ENCODE measurements at places on chromosomes 13 and 19.

DNA sequence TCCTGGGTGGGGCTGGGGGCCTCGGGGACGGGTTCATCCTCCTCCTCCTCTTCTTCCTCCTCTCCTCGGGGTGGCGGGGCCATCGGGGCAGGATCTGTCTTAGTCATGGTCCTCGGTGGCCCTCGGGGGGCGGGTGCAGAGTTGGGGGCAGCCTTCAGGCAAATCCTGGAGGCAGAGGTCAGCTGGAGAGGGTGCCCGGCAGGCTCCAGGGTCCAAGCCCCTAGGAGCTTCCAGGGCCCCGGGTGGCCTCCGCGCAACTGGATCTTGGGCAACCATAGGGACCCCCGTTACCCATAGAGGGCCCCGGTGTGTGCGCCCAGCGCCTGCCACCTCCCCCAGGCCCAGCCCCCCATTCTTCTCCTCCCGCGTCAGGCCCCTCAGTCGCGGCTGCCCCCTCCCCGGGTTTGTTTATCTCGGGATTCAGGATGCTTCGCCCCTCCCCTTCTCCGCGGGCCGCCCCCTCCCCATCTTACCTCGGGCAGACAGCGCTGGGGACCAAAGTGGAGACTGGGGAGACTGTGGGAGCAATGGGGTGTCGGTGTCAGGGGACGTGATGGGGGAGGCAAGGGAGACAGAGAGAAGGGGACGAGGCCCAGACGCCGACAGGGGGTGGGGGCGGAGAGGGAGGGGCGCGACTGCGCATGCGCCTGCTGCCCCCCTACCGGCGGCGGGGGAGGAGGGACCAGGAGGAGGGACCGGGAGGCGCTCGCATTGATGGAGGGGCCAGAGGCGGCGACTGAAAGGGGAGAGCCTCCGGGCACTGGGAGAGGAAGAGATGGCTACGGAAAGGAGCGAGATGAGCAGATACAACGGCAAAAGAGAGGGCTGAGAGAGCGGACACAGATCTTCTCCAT is at the start of gene CLIP3:
TSS of gene CLIP3 (minus strand) at position 623 of the 854 bp plus-strand sequence. CDS start at position 107, 516 bp downstream.
- DNase-seq = peak; percentile 71

DNA sequence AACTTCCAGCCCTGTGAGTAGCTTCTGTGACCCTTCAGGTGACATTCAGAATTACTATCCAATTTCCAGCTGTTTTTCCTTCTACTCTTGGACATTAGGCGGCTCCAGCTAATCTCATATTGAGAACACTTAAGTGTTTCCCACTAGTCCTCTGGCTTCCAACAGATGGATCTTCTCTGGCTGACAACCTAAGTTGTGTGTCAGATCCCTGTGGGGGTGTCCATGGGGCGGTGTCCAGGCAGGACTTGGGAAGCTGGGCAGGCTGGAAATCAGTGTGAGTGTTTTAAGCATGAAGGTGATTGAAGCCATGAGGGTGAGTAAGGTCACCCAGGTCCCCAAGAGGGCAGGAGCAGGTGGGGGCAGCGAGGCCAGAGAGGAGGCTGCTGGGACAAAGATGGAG is 10.1 kb downstream of the CNOT3 start:
- DNase-seq = no peak

- DNase-seq = no peak
Observed at GRCh38 chr19:29928831-29929230, 13.2 kb upstream of the URI1 start.

- DNase-seq = no peak
Observed at GRCh38 chr19:14368011-14368513, 13.2 kb upstream of the ADGRE5 start.

DNA sequence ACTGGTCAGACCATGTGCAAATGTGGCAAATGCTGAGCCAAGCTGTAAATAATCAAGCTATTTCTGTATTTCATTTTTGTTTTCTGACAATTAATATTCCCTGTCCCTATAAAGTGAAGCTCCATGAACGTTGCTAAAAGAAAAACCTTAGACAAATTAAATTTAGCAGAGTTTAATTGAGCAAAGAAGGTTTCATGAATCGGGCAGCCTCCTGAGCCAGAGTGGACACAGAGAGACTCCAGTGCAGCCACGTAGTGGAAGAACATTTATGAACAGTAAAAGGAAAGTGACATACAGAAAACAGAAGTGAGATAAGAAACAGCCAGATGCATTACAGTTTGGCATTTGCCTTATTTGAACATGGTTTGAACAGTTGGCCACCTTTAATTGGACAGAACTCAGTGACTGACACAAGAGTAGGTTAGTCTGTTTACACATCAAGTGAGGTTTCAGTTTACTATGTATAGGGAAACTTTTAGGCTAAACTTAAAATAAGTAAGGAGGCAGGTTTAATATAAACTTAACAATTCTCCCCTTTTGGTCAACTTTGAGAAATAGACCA is 69.7 kb downstream of the UFM1 start:
- no peak for DNase-seq

DNA sequence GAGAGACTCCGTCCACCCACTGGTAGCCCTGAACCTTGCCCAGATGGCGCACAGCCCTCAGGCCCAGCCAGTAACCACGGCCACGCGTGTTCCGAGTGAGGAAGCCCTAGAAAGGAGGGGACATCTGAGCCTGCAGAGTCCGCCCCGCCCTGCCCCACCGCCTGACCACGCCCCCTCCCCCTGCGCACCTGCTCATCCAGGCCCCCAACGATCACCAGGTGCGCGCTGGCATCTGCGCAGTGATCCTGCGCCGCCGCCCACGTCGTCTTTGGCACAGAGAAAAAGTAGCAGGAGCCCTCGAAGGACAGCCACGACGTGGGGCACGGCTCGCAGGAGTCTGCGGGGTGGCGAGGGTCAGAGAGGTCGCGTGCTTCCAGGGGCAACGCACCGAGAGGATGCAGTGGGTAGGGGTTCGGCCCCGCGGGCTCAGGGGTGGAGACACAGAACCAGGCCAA is 2.1 kb downstream of the CLEC4G start:
- DNase-seq = no peak

DNA sequence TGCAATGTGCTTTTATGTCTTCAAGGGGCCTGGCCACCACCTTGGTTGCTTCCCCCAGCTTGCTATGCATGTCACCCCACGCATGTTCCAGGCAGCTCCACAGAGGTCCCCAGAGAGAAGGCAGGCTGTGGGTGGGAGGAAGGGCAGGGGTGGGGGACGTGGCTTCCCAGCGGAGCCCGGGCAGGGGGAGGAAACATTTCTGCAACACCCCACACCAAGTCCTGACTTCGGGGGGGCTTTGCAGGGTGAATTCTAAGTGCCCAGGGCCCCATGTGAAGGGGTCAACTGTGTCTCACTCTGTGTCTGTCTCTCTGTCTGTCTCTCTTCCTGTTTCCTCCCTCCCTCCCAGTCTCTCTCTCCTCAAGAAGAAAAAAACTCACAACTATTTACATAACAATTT is 39.6 kb downstream of the LTBP4 start:
- DNase-seq = no peak

DNA sequence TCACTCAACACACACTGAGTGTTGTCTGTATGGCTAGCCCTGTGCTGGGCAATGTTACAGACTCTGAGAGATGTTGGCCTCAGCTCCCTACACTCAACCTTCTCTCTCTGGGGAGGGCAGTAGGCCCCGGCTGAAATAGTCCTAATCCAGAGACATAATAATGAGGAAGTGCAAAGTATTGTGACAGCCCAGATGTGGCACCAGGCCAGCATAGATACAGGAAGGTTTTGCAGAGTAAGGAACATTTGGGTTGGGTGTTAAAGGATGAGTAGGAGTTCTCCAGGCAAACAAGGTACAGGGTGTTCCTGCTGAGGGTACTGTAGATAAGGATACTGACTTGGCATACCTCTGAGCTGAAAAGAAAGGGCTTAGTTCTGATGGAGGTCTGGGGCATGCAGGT is 2.4 kb downstream of the LIN7B start:
- peak; percentile 52 for DNase-seq

DNA sequence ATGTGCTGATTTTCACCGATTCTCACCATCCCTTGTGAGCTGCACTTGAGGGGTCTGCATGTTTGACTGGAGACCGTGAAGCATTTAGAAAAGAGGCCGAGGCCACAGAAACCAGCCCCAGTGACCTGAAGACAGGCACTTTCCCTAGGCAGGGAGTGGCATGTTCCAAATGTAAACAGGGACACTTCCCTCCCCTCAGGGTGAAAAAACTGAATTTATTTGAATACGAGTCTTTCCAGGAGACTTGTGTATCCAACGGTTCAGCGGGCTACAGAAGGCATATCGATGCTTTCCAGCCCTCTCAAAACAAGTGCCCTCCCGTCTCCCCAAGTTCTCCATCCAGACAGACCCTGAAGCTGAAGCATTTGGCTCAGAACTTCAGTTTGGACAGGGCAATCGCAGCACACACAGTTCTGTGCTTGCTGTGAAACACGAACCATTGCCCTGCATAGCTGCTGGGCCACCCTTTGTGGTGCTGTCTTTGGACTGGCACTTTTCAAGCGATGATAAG is 106.1 kb downstream of the ZIC5 start:
- no peak for DNase-seq

- no peak for DNase-seq
Observed at GRCh38 chr19:54209058-54209810, 8.6 kb downstream of the RPS9 start.

GRCh38 chr19:43681821-43682220 is 11.9 kb upstream of the PLAUR start:
- DNase-seq = no peak

GRCh38 chr19:49468746-49469447 is 5.1 kb upstream of the FLT3LG start:
- DNase-seq = peak; percentile 91

- no peak for DNase-seq
Observed at GRCh38 chr13:99357941-99358340, 50.7 kb upstream of the GPR183 start.

DNA sequence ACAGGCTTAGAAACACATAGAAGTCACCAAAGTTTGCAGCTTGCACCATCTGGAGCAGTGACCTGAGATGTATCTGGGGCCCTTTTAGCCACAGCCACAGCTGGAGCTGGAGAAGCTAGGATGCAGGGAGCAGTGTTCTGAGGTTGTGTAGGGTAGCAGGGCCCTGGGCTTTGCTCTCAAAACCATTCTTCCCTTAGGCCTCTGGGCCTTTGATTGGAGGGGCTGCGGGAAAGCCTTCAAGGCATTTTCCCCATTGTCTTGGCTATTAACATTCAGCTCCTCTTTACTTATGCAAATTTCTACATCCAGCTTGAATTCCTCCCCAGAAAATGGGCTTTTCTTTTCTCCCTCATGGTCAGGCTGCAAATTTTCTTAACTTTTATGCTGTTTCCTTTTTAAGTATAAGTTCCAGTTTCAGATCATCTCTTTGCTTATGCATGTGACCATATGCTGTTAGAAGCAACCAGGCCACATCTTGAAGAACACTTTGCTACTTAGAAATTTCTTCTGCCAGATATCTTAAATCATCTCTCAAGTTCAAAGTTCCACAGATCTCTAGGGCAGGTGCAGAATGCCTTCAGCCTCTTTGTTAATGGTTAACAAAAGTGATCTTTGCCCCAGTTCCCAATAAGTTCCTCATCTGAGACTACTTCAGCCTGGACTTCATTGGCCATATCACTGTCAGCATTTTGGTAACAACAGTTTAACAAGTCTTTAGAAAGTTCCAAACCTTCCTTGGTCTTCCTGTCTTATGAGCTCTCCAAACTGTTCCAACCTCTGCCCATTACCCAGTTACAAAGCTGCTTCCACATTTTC is 48.5 kb downstream of the NBEA start:
- no peak for DNase-seq

GRCh38 chr13:62799931-62800436 is 1384.3 kb upstream of the PCDH20 start:
- DNase-seq = no peak

DNA sequence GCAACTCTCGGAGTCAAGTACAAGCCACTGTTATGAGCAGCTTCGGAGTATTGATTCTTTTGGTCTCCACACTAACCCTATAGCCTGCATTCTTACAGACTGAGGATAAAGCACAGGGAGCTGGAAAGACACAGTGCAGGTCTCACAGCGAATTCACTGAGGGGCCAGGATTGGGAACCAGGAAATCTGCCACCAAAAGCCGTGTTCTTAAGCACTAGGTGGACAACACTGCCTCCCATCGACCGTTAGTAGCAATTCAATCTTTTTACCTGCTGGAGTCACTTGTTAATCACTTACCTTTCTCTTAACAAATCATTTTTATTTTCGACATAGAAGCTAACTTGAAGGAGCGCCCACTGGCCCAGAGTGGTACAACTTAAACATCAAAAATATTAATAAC is 6.3 kb downstream of the PMIS2 start:
- DNase-seq = no peak

DNA sequence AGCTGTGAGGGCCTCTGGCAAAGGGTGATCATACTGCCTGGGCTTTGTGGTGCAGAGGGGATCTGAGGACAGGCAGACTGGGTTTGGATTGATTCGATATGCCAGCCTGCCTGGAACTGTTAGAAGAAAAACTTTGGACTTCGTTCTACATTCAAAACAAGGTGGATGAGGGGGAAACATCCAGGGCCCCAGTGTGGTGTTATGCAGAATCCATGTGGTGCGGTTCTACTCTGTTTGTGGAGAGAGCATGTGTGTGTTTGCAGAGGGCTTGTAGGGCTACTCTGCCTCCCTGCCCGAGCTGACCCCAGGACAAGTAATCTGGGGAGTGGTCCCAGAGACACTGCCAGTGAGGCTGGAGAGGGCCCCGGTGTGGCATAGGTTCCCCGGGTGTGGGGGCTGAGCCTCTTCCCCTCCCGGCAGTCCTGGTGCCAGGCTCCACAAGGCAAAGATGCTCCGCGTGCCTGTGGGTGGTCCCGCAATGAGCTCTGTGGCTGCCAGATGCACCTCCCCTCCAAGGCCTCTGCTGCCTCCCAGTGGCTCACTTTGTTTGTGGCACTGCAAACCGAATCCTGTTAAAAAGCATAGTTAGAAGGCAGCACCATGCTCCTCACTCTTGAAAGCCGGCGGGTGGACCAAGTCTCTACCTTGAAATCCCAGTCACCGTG is 22.3 kb upstream of the TFDP1 start:
- DNase-seq = peak; percentile 60

DNA sequence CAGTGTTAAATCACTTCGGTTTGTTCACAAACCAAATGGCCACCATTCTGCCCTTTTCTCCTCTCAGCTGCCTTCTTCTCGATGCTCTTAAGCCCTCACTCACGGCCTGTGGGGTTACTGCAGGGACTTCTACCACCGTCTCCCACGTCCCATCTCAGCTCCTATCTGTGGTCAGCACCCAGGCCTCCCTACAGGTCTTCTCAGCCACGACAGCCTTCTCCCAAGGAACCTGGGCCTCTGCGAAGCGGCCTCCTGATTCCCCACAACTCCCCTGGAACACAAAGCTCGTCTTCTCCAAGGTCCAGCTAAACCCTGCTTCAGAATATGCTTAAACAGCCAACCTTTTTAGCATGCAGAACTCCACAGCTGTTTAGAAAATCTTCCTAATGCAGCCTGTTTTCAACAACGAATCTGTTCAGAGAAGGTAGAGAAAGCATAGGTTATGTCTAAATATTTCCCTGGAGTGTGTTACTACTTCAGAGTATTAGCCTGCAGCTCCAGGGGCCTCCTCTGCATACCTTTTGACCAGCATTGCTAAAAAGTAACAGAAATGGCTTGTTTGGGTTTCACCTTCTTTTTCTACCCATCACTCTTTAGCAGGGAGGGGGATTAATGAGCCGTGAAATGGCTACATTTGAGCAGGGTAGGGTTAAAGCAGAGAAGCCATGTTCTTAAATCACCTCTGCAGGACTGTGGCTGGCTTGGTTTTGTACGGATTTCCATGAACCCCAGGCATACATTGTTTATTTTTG is 104.0 kb downstream of the COL4A2 start:
- no peak for DNase-seq

GRCh38 chr13:97387890-97388289 is 46.1 kb upstream of the RAP2A start:
- DNase-seq = no peak
